ENCODE measurements at places on chromosomes 12 and 14. TPM values are rescaled to one million over a fixed set of nuclear protein-coding genes. Genes with fewer than 3 reads are reported as not detected.
A peak's percentile ranks its signal among the peaks of the same experiment; 100 is the strongest.

GRCh38 chr14:26811756-26812305 lies 214.0 kb upstream of the NOVA1 start:
- no peak overlapping the region for H3K4me3 ChIP-seq
- no peaks in the 10 kb centered on the region for H3K4me1 ChIP-seq
- H3K36me3 ChIP-seq = no peaks in the 10 kb centered on the region
- no peaks in the 10 kb centered on the region for H3K27me3 ChIP-seq
- DNase-seq = no peak

FAM90A1 gene
- not detected for total RNA-seq

- H3K27ac ChIP-seq = no peak overlapping the region
- no peak overlapping the region for H3K4me3 ChIP-seq
- no peaks in the 10 kb centered on the region for H3K36me3 ChIP-seq
- DNase-seq = no peak
Measured at GRCh38 chr14:66085224-66085623, 400.9 kb upstream of the CCDC196 start.

GRCh38 chr12:21607701-21608100 lies 3.1 kb upstream of the GYS2 start:
- no peaks in the 10 kb centered on the region for H3K27me3 ChIP-seq
- H3K36me3 ChIP-seq = no peaks in the 10 kb centered on the region
- no peak for DNase-seq
- H3K4me3 ChIP-seq = no peak overlapping the region
- H3K4me1 ChIP-seq = no peaks in the 10 kb centered on the region

FAM181A gene
- not detected for total RNA-seq

GRCh38 chr12:4270831-4271716 lies 2.5 kb upstream of the CCND2 start:
- H3K36me3 ChIP-seq = no peaks in the 10 kb centered on the region
- no peak for DNase-seq
- H3K4me3 ChIP-seq = peak overlapping the region; percentile 9
- H3K27me3 ChIP-seq = peaks cover 34% of the 10 kb centered on the region
- H3K4me1 ChIP-seq = no peaks in the 10 kb centered on the region

GRCh38 chr14:71554959-71555612 lies 377.1 kb upstream of the RGS6 start:
- H3K27me3 ChIP-seq = no peaks in the 10 kb centered on the region
- H3K27ac ChIP-seq = no peak overlapping the region
- DNase-seq = no peak
- no peak overlapping the region for H3K4me3 ChIP-seq

GRCh38 chr12:121793440-121793837 lies at the start of gene RHOF:
Gene RHOF, minus strand, starts transcription at chr12:121793688. Its CDS starts 55 bp downstream, at chr12:121793633.
- peaks cover 4% of the 10 kb centered on the region for H3K36me3 ChIP-seq
- DNase-seq = no peak
- H3K4me1 ChIP-seq = peaks cover 63% of the 10 kb centered on the region
- H3K27ac ChIP-seq = peak within 1 kb of the TSS; percentile 91
- peak within 1 kb of the TSS; percentile 77 for H3K4me3 ChIP-seq
- no peaks in the 10 kb centered on the region for H3K27me3 ChIP-seq

GYS2 gene
- total RNA-seq = not detected

ARHGEF40 gene
- total RNA-seq = 11.1 TPM

- H3K27me3 ChIP-seq = no peaks in the 10 kb centered on the region
- no peak overlapping the region for H3K4me3 ChIP-seq
- no peaks in the 10 kb centered on the region for H3K36me3 ChIP-seq
- H3K4me1 ChIP-seq = no peaks in the 10 kb centered on the region
- no peak for DNase-seq
- H3K27ac ChIP-seq = no peak overlapping the region
Measured at GRCh38 chr14:97506626-97507025, 709.4 kb downstream of the VRK1 start.

AKAP3 gene
- 0.26 TPM for total RNA-seq

DNA sequence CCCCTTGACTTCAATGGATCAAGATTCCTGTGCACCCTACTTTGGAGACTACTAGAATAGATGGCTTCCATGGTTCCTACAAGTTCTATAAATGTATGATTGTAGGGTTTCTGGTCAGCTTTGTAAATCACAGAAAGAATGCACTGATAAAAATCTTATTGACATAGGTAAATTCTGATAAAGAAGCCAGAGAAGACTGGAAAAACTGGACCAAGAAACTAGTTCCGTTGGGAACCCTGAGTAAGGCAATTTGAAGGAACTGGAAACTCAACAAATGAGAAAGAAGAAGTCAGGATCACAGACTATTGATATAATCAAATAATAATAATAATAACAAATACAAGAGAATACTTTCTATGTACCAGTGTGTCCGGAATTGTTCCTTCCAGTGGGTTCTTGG lies 15.4 kb upstream of the MGST1 start:
- H3K4me1 ChIP-seq = no peaks in the 10 kb centered on the region
- no peak for DNase-seq
- H3K27me3 ChIP-seq = no peaks in the 10 kb centered on the region
- no peak overlapping the region for H3K4me3 ChIP-seq
- no peak overlapping the region for H3K27ac ChIP-seq

DNA sequence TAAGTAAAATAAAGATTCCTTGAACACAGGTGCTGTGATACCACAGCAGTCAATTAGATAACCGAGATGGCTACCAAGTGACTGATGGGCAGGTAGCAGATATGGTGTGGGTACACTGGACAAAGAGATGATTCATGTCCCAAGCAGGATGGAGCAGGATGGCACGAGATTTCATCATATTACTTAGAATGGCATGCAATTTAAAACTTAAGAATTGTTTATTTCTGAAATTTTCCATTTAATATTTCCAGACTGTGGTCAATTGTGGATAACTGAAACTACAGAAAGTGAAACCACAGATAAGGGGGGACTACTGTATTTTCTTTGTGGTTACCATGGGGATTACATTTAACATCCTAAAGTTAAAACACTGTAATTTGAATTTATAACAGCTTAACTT lies 7.5 kb upstream of the ZFP36L1 start:
- H3K4me1 ChIP-seq = peaks cover 10% of the 10 kb centered on the region
- H3K27me3 ChIP-seq = no peaks in the 10 kb centered on the region
- H3K36me3 ChIP-seq = no peaks in the 10 kb centered on the region
- H3K4me3 ChIP-seq = no peak overlapping the region

GRCh38 chr12:83801972-83802371 lies 1110.6 kb downstream of the SLC6A15 start:
- H3K4me1 ChIP-seq = no peaks in the 10 kb centered on the region
- H3K27ac ChIP-seq = no peak overlapping the region
- no peaks in the 10 kb centered on the region for H3K36me3 ChIP-seq
- no peak overlapping the region for H3K4me3 ChIP-seq
- no peaks in the 10 kb centered on the region for H3K27me3 ChIP-seq

ALKBH2 gene
- 41.6 TPM for total RNA-seq

CPNE8 gene
- total RNA-seq = 23.6 TPM

GARIN6 gene
- not detected for total RNA-seq

DNA sequence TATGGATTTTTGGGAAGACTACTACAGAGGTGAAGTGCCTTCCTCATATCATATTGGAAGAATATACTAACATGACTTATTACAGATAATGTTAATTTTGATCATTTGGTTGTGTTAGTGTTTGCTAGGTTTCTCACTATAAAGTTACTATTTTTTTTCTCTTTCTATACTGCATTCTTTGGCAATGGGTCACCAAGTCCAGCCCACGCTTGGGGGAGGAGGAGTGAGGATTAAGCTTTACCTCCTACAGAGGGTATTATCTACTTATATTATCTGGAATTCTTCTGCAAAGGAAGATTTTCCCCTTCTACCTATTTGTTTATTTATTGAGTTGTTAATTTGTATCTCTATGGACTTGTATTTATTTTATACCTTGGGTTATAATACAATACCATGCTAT lies 31.5 kb downstream of the SCN8A start:
- DNase-seq = no peak
- no peak overlapping the region for H3K27ac ChIP-seq
- H3K4me3 ChIP-seq = no peak overlapping the region
- H3K4me1 ChIP-seq = peaks cover 6% of the 10 kb centered on the region
- H3K27me3 ChIP-seq = no peaks in the 10 kb centered on the region
- no peaks in the 10 kb centered on the region for H3K36me3 ChIP-seq

- no peak for DNase-seq
- H3K36me3 ChIP-seq = no peaks in the 10 kb centered on the region
- H3K4me3 ChIP-seq = no peak overlapping the region
- H3K4me1 ChIP-seq = no peaks in the 10 kb centered on the region
- H3K27me3 ChIP-seq = no peaks in the 10 kb centered on the region
Measured at GRCh38 chr12:80381121-80381520, 62.9 kb upstream of the PTPRQ start.

DNA sequence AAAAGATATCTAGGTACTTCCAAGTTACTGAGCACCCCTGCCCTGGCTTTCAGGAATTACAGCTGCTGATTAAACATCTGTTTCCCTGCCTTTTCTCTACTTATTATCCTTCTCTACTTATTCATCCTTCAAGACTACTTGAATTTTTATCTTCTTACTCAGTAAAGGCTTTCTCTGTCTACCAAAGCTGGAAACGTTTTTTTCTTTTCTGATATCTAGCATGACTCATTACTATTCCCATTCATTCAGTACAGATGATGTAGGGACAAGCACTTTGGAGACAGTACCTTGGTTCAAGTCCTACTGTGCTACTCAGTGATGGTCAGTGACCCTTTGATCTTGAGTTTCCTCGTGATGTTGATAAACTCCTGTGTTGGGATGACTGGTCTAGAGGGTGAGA lies 848.7 kb downstream of the NRXN3 start:
- no peaks in the 10 kb centered on the region for H3K4me1 ChIP-seq
- H3K4me3 ChIP-seq = no peak overlapping the region
- no peak overlapping the region for H3K27ac ChIP-seq
- H3K36me3 ChIP-seq = no peaks in the 10 kb centered on the region
- no peak for DNase-seq
- H3K27me3 ChIP-seq = no peaks in the 10 kb centered on the region

DNA sequence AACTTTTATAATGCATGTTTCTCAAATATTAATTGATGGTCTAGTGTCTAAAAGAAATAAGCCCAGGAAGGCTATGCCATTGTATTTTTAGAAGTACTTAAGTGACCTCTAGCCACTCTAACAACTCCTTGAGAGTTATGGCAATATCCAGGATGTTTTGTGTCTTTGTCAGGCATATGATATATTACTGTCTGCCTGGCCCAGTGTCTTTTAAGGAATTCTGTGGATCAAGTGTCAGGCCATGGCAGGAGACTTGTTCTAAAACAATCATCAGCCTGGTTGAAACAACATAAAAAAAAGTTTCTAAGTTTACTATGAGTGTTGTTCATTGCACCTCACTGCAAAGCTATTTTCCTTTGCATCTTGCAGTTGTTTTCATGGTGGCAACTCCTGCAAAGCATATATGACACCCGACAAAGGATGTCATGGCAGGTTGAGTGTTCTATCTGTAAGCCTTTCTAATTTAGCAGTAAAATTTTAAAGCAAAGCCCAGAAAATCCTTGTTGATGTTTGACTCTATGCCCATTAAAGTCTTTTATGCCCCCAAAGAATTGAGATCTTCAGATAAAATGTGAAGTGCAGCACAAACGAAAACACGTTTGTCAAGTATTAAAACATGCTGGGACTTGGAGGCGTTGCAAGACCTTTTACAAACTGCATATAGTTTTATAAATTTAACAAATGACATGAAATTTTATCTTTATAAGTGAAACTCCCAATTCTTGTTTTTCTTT lies 89.5 kb upstream of the SLC38A2 start:
- peak overlapping the region; percentile 76 for H3K27ac ChIP-seq
- no peak overlapping the region for H3K4me3 ChIP-seq
- H3K4me1 ChIP-seq = peaks cover 3% of the 10 kb centered on the region
- no peaks in the 10 kb centered on the region for H3K27me3 ChIP-seq

PPP1R1A gene
- total RNA-seq = 0.23 TPM

DNA sequence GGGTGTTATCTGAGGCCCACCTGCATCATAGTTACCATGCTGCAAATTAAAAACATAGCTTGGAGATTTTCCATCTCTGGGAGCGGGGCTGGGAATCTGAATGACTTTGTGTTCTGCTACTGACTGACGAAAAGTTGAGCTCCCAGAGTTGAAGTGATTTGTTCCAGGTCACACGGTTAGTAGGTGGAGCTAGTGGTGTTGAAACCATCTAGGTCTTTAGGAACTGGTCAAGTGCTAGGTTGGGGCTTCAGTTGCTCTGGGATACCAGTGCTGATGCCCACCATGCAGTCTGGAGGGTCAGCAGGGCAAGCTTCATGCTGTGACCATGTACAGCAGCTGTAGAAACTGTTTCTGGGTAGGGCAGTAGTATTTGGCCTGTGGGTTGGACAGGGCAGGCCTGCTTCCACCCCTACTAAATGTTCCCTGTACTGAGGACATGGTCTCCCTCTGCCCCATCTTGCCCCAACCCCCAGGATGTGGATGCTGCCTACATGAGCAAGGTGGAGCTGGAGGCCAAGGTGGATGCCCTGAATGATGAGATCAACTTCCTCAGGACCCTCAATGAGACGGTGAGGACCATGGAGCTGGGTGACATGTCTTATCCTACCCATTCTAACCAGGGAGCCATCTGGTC lies 5.3 kb downstream of the KRT7 start:
- H3K4me3 ChIP-seq = no peak overlapping the region
- H3K4me1 ChIP-seq = peaks cover 36% of the 10 kb centered on the region
- peak overlapping the region; percentile 64 for H3K27ac ChIP-seq
- DNase-seq = no peak

- H3K36me3 ChIP-seq = no peaks in the 10 kb centered on the region
- no peaks in the 10 kb centered on the region for H3K27me3 ChIP-seq
- H3K27ac ChIP-seq = no peak overlapping the region
- H3K4me3 ChIP-seq = no peak overlapping the region
Measured at GRCh38 chr14:75101491-75101890, 25.4 kb downstream of the NEK9 start.

ITGA7 gene
- total RNA-seq = 2.5 TPM

GRCh38 chr12:66279123-66279712 lies 23.1 kb upstream of the HELB start:
- H3K4me3 ChIP-seq = no peak overlapping the region
- no peaks in the 10 kb centered on the region for H3K36me3 ChIP-seq
- H3K4me1 ChIP-seq = no peaks in the 10 kb centered on the region
- H3K27me3 ChIP-seq = peaks cover 5% of the 10 kb centered on the region

- no peaks in the 10 kb centered on the region for H3K4me1 ChIP-seq
- H3K36me3 ChIP-seq = no peaks in the 10 kb centered on the region
- no peak overlapping the region for H3K4me3 ChIP-seq
- no peak overlapping the region for H3K27ac ChIP-seq
Measured at GRCh38 chr14:61503167-61503801, 181.9 kb downstream of the PRKCH start.

- H3K4me1 ChIP-seq = no peaks in the 10 kb centered on the region
- no peaks in the 10 kb centered on the region for H3K27me3 ChIP-seq
- no peaks in the 10 kb centered on the region for H3K36me3 ChIP-seq
Measured at GRCh38 chr14:97706819-97707218, 909.6 kb downstream of the VRK1 start.

CCDC197 gene
- total RNA-seq = not detected

DNA sequence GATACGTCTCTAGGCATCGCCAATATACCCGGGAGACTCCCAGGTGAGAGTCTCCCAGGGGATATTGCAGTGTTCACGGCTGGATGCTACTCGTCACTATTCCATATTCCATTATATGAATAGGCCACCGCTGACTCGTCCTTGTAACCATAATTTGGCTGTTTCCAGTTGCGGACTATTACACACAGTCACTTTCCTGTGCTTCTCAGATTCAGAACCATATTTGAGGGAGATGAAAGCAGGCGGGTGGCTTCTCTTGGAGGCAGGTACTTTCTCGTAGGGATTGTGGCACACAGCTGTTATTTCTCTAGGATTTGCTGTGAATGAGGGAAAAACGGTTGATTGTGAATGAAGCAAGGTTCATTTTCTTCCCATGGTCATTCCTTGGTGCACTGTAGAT lies 73.0 kb downstream of the ADGRD1 start:
- peaks cover 3% of the 10 kb centered on the region for H3K27me3 ChIP-seq
- H3K4me1 ChIP-seq = no peaks in the 10 kb centered on the region
- H3K4me3 ChIP-seq = no peak overlapping the region

CD27 gene
- 0.23 TPM for total RNA-seq

OR6J1 gene
- not detected for total RNA-seq

GRCh38 chr14:53929871-53930715 lies 26.5 kb downstream of the BMP4 start:
- H3K4me1 ChIP-seq = no peaks in the 10 kb centered on the region
- no peaks in the 10 kb centered on the region for H3K36me3 ChIP-seq
- no peak overlapping the region for H3K4me3 ChIP-seq
- H3K27ac ChIP-seq = no peak overlapping the region
